ENCODE measurements at places on chromosomes 16 and 17.

GRCh38 chr16:52251495-52251894, 295.4 kb downstream of the TOX3 start:
- no peaks in the 10 kb centered on the region for H3K4me1 ChIP-seq
- H3K36me3 ChIP-seq, result no peaks in the 10 kb centered on the region
- DNase-seq, result no peak
- no peak overlapping the region for H3K27ac ChIP-seq

- peak overlapping the region; percentile 52 for H3K27ac ChIP-seq
- H3K4me1 ChIP-seq, result peaks cover 26% of the 10 kb centered on the region
- no peaks in the 10 kb centered on the region for H3K27me3 ChIP-seq
- no peak overlapping the region for H3K4me3 ChIP-seq
- no peaks in the 10 kb centered on the region for H3K36me3 ChIP-seq
- no peak for DNase-seq
Measured at GRCh38 chr17:67469208-67469980, 92.3 kb downstream of the PITPNC1 start.

DNA sequence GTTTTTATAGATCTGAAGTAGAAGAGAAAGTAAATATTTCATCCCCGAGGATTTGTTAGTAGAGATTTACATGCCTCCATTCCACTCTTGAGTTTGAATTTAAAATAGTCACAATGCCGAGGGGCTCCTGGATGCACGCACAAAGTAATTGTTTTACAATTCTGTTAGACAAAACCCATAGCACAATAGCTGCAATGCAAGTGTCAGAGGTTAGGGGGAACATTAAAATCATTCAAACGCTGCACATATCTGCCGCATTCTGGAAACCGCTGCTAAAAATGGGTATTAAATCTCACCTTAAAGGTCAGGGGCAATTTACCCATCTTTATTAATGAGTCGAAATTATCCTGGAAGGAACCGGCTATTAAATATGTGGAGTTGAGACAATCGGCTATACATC, 528.5 kb upstream of the HSBP1 start:
- no peaks in the 10 kb centered on the region for H3K4me1 ChIP-seq
- no peak overlapping the region for H3K4me3 ChIP-seq
- no peak overlapping the region for H3K27ac ChIP-seq
- no peaks in the 10 kb centered on the region for H3K27me3 ChIP-seq

DNA sequence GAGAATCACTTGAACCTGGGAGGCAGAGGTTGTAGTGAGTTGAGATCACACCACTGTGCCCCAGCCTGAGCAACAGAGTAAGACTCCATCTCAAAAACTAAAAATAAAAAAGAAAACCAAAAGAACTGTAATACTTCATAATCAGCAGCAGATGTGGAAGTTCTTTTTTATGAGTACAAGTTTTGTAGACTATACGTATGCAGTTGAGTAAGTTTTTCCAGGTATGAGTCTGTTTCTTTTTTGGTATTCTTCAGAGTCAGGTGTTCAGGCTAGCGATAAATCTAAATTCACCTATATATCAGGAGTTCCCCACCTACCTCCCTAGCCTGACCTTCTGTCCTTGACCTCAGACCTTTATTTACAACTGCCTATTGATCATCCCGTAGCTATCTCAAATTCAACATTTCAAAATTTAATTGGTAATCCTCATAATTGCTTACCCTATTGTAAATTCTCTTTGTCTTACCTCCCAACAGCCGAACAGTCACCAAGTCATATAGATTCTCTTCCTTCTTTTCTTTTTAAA, 10.7 kb downstream of the DCTN5 start:
- no peak overlapping the region for H3K4me3 ChIP-seq
- no peak for DNase-seq
- H3K27ac ChIP-seq, result no peak overlapping the region
- no peaks in the 10 kb centered on the region for H3K27me3 ChIP-seq

GRCh38 chr17:29726715-29727252, 104.1 kb upstream of the CORO6 start:
- H3K27ac ChIP-seq, result peak overlapping the region; percentile 32
- no peaks in the 10 kb centered on the region for H3K36me3 ChIP-seq
- DNase-seq, result no peak
- no peak overlapping the region for H3K4me3 ChIP-seq

GRCh38 chr16:5932906-5933305, 835.3 kb upstream of the EEF2KMT start:
- no peak overlapping the region for H3K27ac ChIP-seq
- H3K4me1 ChIP-seq, result no peaks in the 10 kb centered on the region
- H3K27me3 ChIP-seq, result no peaks in the 10 kb centered on the region
- no peak for DNase-seq
- H3K36me3 ChIP-seq, result no peaks in the 10 kb centered on the region

DNA sequence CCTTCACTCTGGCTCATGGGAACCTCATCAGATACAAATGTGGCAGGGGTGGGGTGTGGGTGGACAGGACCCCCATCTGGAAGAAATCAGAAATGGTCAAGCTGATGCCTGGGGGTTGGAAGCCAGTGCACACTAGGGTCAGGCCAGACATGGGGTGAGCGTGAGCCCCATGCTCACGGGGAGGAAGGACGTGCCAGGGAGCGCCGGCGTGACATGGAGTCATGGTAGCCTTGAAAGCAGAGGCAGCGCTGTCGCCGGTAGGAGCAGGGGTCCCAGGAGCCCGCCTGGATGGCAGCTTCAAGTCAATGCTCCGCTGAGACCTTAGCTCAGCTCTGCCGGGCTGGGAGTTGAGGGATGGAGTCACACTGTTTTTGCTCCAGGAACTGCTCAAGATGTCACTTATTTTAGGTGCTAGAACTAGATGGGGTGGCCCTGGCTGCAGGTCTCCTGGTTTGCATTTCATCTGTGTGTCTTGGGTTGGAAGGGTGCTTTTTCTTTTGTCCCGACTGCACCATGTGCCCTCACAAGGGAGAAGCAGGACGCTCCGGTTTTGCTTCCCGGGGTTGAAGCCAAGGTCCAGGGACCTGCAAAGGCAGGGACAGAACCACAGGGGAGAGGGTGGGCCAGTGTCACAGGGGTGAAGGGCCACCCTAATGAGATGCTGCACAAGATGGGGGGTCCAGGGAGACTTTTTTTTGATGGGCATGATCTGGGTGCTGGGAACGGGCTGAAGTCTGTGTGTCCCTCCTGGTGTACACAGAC, 51.4 kb downstream of the USP22 start:
- H3K4me1 ChIP-seq, result peaks cover 9% of the 10 kb centered on the region
- H3K27me3 ChIP-seq, result no peaks in the 10 kb centered on the region
- no peak for DNase-seq
- H3K4me3 ChIP-seq, result no peak overlapping the region

GRCh38 chr17:73536700-73537605, 107.3 kb downstream of the SDK2 start:
- no peaks in the 10 kb centered on the region for H3K27me3 ChIP-seq
- no peaks in the 10 kb centered on the region for H3K36me3 ChIP-seq
- H3K27ac ChIP-seq, result no peak overlapping the region
- H3K4me3 ChIP-seq, result no peak overlapping the region
- DNase-seq, result no peak

DNA sequence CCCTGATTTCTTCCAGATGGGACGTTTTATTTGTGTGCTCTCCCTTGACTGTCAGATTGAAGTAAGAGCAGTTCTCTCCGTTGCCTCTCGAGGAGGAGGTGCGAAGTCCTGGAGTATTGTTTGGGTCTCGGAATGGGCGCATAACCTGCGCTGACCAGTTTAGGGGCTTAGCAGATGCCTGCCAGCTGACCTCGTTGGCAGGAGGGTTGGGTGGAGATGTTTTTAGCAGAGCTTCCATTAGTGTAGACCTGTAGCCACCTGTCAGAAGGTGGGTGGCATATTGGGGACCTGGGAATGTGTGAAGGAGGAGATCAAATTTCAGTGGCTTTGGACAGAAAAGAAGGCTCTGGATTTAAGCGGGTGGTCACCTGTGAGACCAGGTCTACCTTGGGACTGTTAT, 3.6 kb downstream of the RASD1 start:
- no peak overlapping the region for H3K4me3 ChIP-seq
- no peaks in the 10 kb centered on the region for H3K27me3 ChIP-seq
- peaks cover 16% of the 10 kb centered on the region for H3K36me3 ChIP-seq
- H3K4me1 ChIP-seq, result peaks cover 67% of the 10 kb centered on the region
- H3K27ac ChIP-seq, result peak overlapping the region; percentile 31
- DNase-seq, result no peak

DNA sequence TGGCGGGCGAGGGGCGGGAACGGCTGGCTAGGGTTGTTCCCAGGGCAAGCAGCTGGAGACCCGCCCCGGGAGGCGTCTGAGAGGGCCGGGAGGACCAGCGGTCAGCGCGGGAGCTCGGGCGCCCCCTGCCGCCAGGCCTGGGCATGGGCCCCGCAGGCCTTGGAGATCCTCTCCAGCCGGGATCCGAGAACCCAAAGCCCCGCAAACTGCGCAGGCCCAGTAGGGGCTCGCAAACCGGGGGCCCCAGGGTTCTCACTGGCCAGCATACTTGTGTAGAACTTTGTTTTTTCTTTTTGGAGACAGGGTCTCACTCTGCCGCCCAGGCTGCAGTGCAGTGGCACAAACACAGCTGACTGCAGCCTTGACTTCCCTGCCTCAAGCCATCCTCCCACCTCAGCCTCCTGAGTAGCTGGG, 20.8 kb upstream of the ZNF423 start:
- no peaks in the 10 kb centered on the region for H3K36me3 ChIP-seq
- H3K4me1 ChIP-seq, result peaks cover 3% of the 10 kb centered on the region
- H3K4me3 ChIP-seq, result peak overlapping the region; percentile 39
- DNase-seq, result peak; percentile 84

DNA sequence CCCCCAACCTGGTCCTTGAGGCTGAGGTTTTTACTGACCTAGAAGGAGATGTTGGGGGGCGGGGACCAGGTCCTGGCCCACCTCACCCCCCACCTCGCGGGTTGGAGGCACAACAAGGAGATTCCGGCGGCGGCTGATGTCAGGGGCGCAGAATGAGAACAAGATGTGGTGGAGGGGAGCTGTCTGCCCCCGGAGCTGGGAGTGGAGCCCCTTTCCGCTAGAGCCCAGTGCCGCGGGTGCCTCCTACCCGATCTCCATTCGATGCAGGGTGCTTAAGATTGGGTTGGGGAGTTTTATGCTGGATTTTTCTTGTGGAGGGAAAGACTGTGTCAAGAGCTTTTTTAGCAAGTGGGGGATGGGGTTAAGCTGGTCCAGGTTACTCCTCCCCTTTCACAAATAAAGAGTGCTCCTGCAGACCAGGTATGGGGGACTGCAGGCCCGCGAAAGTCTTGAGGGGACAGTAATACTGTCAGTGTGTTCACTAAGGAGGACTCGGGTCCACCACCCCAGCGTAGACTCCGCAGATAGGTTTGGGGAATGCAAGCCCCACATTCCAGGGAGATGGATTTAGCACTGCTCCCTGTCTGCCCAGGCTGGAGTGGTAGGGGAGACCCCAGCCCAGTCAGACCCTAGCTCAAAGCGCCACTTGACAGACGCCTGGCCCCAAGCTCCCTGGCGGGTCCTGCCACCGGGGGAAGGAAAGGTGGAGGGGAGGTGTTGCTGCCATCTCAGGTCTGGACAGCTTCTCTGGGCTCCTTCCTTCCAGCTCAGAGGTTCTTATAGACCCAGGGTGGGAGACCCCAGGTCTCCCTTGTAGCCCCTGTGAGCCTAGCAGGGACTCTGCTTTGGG, 2.0 kb downstream of the CACNA1G start:
- H3K4me1 ChIP-seq, result peaks cover 13% of the 10 kb centered on the region
- H3K4me3 ChIP-seq, result no peak overlapping the region
- no peaks in the 10 kb centered on the region for H3K36me3 ChIP-seq
- no peak overlapping the region for H3K27ac ChIP-seq
- no peak for DNase-seq
- H3K27me3 ChIP-seq, result peaks cover 61% of the 10 kb centered on the region

DNA sequence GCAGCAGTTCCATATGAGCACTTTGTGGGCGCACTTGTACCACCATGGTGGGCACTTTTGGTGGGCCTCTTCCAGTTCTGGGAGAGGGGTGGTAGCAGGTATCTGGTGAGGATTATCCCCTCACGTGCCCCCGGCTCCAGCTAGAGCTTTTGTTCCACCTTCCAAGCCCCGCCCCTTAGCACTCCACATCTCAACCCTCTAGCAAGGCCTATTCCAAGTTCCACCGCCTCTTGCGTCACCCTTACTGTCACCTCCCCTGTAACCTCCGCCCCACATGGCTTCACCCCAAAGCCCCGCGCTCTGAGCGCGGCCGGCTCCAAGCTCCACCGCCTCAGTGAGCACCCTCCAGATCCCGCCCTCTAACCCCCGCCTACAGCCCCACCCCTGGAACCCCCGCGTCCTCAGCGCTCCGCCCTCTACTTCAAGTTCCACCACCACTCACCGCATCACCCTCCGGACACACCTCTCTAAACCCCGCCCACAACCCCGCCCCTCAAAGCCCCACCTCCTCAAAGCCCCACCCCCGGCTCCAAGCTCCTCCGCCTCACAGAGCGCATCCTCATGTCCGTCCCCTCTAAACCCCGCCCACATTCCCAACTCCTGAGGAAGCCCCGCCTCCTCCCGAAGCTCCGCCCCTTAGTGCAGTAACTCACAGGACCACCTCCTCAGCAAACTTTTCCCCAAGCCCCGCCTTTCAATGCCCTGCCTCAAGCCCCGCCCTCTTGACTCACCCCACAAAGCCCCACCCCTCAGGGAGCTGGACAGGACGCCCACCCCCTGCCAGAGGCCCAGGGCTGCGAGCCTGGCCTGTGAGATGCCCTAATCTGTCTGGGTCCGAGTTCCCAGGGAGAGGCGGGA, 11.1 kb downstream of the SCN4A start:
- H3K4me3 ChIP-seq, result no peak overlapping the region
- peak; percentile 70 for DNase-seq

GRCh38 chr16:58038219-58038641, 12.7 kb downstream of the MMP15 start:
- H3K27ac ChIP-seq, result no peak overlapping the region
- DNase-seq, result no peak
- peaks cover 32% of the 10 kb centered on the region for H3K4me1 ChIP-seq
- H3K4me3 ChIP-seq, result no peak overlapping the region

DNA sequence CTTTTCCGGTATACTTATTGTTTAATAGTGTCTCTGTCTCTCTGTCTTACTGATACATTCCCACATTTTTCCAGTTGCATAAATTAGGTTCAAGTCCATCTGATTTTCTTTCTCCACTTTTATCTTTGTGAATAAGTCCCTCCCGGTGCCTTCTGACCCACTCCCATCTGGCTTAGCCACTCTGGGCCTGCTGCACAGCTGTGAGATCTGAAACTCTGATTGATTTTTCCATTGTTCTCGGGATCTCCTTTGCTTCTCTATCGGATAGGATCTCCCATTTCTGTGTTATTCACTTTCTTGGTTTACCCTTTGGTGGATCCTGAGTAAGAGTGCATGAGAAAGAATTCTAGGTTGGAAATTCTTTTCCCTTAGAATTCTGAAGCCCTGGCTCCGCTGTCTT, 8.6 kb downstream of the UTP4 start:
- no peak overlapping the region for H3K4me3 ChIP-seq
- no peak for DNase-seq
- H3K27ac ChIP-seq, result no peak overlapping the region
- H3K27me3 ChIP-seq, result no peaks in the 10 kb centered on the region

Measured in heart right ventricle (tissue), 16 donors.